ENCODE measurements at places on chromosomes 13 and 19.

DNA sequence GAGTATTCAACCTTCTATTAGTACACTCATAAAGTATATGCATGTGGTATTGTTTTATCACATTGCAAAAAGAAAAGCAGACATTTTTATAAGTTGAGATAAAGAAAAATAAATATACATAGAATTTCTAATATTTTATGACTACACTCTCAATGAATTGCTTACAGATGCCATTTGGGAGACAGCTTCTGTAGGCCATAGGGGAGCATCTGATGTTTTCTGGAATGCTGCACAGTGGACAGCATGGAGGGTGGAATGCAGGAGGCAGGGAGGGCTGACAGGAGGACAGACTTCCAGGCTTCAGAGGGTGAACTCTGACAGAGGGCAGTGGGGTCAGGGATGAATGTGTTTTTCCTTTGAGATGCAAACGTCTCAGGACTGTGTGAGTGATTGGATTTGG lies 45.8 kb downstream of the MIPEP start:
- DNase-seq: no peak

- peak; percentile 57 for DNase-seq
Observed at GRCh38 chr19:39307822-39308530, 11.8 kb downstream of the IFNL1 start.

- no peak for DNase-seq
Observed at GRCh38 chr19:55493645-55494171, 5.5 kb downstream of the SSC5D start.

DNA sequence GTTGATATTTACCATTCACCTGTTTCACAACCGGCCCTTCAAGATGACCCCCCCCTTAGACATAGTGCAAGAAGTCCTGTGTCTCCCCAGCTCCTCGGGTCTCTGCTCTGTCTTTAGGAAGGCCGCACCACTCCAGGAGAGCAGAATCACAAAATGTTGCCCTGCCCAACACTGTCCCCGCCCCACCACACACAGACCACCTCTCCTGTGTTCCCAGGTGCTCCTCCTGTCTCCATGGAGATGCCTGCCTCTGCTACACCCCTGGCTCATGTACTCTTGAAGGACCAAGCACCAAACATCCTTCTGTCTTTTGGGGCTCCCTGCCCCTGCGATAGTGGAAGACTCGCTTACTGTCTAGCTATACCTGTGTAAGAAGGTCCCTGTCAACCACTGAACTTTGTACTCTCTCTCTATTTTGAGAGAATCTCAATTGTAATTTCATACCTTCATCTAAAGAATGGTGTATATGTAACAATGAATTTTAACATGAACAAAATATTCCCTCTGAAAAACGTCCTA lies 9.6 kb upstream of the TNFRSF19 start:
- DNase-seq: no peak

- DNase-seq: no peak
Observed at GRCh38 chr19:43767316-43767715, 12.6 kb upstream of the SMG9 start.

- no peak for DNase-seq
Observed at GRCh38 chr19:39200803-39201115, 3.3 kb downstream of the SYCN start.

GRCh38 chr13:30004204-30004603 lies 153.8 kb upstream of the UBL3 start:
- no peak for DNase-seq

- no peak for DNase-seq
Observed at GRCh38 chr19:20287070-20287469, 120.1 kb downstream of the ZNF486 start.

DNA sequence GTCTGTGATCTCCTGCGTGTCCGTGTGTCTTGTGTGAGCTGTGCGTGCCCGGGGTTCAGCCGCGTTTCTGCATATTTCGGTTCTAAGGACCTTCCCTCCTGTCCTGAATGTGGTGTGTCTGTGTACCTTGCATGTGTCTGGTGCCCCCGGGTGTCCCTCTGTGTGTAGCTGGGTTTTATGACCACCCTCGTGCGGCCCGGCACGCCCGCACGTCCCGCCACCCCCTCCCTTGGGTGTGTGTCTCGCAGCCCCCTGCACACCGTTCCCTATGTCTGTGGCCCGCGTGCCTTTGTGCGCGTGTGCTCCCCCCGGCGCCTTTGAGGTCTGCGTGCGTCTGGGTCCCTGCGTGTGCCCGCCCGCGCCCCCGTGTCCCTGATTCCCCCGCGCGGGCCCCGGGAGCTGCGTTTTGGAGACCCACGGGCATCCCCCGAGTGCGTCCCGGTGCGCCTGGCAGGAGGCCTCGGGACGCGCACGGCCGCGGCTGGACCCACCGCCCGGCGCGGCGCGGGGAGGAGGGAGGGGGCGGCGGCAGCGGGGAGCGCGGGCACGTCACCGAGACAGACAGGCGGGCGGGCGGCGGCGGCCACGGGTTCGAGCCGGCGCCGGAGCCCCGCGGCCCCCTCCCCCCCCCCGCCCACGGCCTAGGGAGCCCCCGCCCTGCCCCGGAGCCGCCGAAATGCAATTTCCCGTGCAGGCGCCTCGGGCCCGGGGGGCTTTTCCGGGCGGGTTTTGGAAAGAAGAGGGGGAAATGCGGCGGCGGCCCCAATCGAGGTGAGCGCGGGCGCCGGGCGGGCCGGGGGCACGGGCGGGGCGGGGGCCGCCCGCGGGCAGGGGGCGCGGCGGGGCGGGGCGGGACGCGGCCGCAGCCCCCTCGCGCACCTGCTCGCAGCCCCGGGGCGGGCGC lies 12.0 kb upstream of the NANOS3 start:
- peak; percentile 60 for DNase-seq

DNA sequence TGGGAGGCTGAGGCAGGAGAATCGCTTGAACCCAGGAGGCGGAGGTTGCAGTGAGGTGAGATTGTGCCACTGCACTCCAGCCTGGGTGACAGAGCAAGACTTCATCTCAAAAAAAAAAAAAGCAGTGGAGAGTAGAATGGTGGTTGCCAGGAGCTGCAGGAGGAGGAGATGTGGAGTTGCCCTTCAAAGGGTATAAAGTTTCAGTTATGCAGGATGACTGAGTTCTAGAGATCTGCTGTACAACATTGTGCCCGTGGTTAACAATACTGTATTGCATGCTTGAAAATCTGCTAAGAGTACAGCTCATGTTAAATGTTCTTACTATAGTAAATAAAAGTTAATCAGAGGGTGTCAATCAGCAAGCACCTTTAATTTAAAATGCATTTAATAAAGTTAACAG lies 28.4 kb upstream of the LATS2 start:
- no peak for DNase-seq

DNA sequence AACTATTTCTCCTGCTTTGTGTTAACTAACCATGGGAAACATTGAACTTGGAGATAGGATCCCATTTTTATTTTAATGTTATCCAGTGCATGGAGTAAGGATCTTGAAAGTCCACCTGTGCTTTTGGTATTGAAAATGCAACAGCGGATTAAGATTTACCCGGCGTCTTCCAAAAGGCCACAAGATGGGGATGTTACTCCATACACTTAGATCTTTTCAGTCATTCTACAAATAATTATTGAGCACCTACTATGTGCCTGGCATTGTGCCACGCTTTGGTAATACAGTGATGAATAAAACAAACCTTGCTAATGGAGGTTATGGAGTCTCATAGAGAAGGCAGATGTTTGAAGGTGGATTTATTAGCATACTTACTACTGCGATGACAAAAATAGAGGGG lies 56.9 kb downstream of the RFC3 start:
- DNase-seq: no peak

DNA sequence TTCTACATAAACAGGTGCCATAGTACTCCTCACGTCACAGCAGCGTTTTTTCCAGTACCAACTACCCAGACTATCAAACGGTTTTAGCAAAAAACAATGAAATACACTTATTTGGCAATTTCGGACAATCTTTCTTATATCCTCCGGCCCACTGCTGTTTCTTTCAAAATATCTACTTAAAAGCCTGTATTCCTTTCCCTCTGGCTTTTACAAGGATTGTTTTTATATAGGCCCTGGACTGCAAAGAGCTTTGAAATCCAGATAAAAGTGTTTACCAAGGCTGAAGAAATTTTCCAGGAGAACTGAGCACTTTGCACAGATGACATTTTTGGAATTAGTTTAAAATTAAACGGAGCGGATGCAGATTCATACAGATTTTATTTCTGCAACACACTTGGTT lies 255.9 kb upstream of the STARD13 start:
- DNase-seq: peak; percentile 20

- DNase-seq: no peak
Observed at GRCh38 chr13:94906605-94907004, 194.3 kb upstream of the SOX21 start.

- no peak for DNase-seq
Observed at GRCh38 chr13:112766336-112766735, 76.5 kb downstream of the ATP11A start.

GRCh38 chr13:24104723-24105122 lies 55.8 kb upstream of the SPATA13 start:
- no peak for DNase-seq

GRCh38 chr13:48153186-48153585 lies 58.3 kb upstream of the MED4 start:
- DNase-seq: no peak

DNA sequence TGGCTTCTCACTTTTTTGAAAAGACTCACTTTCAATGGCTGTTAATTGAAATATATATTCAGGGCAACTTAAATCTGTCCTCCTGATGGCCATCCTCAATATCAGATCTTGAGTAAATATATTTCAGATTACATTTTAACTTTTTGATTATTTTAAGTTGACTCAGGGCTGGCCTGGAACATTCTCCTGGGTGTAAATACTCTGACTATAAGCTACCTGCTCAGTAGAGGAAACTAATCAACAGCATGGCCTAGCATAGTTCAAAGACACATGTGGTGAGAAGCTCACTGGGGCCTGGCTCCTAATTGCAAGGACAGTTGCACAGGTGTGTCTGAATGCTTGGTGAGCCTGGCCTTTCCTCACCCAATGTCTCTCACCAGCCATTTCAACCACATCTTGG lies 5.5 kb upstream of the ZNF726 start:
- DNase-seq: no peak

- no peak for DNase-seq
Observed at GRCh38 chr13:83221256-83221655, 661.0 kb downstream of the SLITRK1 start.

GRCh38 chr19:28632371-28633080 lies 580.4 kb downstream of the UQCRFS1 start:
- no peak for DNase-seq

DNA sequence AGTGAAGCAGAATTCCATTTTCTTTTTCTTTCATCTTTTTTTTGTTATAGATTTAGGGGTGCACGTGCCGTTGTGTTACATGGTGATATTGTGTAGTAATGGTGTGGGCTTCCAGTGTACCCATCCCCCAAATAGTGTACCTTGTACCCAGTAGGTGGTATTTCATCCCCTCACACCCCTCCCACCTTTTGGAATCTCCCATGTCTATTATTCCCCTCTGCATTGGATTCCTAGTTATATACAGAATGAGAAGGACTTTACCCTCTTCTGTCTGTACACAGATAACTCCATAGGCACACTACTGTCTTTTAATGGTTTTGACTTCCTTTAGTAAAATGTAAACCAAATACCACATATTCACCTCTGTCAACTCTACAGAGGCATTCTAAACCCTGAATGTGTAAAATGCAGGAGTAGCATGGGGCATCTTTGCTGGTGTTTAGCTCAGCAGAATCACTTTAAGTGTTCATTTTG lies 28.0 kb downstream of the FRY start:
- no peak for DNase-seq

- no peak for DNase-seq
Observed at GRCh38 chr19:55559684-55560083, 14.3 kb upstream of the SBK3 start.

DNA sequence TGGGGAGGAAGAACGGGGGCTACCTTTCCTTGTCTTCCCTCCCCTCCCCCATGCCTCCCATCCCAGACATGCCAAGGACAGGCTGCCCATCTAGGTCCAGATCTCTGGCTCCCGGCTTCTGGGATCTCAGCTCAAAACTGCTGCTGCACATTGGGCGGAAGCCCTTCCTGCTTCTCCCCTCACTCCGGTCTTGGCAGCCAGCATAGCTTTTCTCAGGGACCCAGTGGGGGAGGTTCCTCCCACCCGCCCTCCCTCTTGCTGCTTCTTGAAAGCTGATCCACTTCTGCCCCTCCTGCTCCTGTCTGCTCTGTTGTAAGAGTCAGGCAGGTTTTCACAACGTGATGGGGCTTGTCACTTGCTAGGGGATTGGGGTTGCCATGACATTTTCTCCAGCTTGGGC lies 21.7 kb upstream of the RNF17 start:
- no peak for DNase-seq

DNA sequence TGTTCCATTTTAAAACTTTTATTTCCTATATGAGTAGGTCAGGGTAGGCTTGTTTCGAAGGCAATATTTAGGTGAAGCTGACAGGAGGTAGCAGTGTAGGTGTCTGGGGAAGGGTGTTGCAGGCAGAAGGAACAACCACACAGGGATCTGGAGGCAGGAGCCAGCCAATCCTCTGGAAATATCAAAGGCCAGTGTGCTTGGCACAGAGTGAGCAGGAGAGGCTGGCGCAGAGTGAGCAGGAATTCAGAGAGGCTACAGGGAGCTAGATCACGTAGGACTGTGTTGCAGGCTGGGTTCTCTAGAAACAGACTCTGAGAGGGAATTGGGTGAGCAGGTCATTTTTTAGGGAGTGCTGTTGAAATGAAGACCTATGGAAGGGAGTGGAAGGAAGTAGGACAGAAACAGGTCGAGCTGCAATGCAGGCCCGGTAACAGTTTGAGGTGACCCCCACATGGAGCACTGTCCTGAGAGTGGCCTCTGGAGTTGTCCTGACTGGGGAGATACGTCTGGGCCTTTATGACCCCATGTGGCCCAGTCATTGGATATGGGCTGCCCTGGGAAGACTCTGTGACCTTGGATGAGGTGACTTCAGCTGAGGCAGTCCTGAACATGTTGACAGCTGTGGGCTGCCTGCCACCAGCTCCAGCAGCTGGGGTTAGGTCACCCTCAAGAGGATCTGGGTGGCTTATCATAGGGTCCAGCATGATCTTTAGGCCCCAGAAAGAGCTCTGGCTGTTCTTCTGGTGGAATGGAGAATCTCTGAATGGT lies 51.7 kb downstream of the ERCC5 start:
- DNase-seq: no peak

- DNase-seq: peak; percentile 72
Observed at GRCh38 chr19:55437410-55437809, 5.7 kb downstream of the SHISA7 start.

DNA sequence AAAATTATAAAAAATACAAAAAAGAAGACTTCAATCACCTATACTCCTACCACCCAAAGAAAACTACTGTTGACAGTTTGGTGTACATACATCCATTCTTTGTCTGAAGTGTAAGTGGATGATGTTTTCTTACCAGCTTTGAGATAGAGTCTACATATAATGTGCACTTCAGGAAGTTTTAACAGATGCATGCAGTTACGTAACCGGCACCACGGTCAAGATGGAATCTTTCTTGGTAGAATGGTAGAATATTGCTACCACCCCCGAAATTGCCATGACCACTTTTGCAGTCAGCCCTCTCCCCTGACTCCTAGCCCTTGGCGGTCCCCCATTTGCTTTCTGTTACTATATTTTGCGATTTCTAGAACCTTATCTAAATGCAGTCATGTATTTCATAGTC lies 1.4 kb downstream of the CUL4A start:
- no peak for DNase-seq
